ENCODE measurements at places on chromosomes 5 and 9.

DNA sequence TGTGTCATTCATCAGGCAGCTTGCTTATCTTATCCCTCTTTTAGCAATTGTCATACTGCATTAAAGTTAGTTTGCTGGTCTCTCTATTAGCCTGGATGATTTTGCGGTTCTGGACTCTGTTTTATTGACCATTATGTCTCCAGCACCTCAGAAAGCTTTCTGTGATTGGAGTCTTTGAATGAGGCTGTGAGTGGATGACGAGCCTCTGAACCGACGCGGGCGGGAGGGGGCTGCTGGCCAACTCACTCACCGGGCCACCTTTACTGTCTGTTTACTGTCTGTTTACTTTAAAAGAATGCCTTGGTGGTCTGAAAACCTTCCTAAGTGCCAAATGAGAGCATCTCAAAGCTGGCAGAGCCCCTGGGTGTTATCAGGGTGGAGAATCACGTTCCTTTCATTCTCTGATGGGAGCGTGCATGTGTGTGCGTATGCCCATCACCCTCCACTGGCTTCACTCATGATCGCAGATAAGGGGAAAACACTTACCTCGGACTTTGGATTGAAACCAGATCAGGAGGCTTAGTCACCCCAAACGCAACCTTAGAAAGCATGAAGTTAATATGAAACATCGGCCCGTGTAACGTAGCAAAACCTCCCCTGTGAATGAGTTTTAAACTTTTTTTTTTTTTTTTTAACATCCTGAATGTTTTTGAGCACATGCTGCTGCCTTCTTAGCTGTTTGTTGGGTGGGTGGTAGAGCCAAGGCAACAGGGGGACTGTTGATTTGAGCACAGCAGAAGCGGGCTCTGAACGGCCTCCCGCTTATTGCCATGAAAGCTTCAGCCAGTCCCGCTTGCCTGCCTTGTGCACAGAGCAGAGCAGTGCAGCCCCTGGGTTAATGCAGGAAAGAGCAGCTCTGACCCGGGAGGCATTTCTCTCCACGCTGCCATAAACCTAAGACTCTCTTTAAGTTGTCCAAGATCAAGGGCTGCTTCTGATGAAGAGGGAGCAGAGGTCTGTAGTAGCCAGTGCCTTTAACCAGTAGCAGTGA is 173.6 kb downstream of the GADD45G start:
- no peaks in the 10 kb centered on the region for H3K36me3 ChIP-seq
- no peak for DNase-seq
- H3K27ac ChIP-seq: peak overlapping the region; percentile 18
- H3K4me3 ChIP-seq: peak overlapping the region; percentile 43
- peaks cover 24% of the 10 kb centered on the region for H3K4me1 ChIP-seq

GRCh38 chr5:15700373-15700772 is 200.4 kb downstream of the FBXL7 start:
- no peak overlapping the region for H3K4me3 ChIP-seq
- peaks cover 57% of the 10 kb centered on the region for H3K4me1 ChIP-seq
- no peak for DNase-seq
- peaks cover 2% of the 10 kb centered on the region for H3K36me3 ChIP-seq
- H3K27me3 ChIP-seq: no peaks in the 10 kb centered on the region
- H3K27ac ChIP-seq: peak overlapping the region; percentile 44

GRCh38 chr9:27763831-27764230 is 190.6 kb upstream of the C9orf72 start:
- no peaks in the 10 kb centered on the region for H3K27me3 ChIP-seq
- no peaks in the 10 kb centered on the region for H3K36me3 ChIP-seq
- DNase-seq: no peak

DNA sequence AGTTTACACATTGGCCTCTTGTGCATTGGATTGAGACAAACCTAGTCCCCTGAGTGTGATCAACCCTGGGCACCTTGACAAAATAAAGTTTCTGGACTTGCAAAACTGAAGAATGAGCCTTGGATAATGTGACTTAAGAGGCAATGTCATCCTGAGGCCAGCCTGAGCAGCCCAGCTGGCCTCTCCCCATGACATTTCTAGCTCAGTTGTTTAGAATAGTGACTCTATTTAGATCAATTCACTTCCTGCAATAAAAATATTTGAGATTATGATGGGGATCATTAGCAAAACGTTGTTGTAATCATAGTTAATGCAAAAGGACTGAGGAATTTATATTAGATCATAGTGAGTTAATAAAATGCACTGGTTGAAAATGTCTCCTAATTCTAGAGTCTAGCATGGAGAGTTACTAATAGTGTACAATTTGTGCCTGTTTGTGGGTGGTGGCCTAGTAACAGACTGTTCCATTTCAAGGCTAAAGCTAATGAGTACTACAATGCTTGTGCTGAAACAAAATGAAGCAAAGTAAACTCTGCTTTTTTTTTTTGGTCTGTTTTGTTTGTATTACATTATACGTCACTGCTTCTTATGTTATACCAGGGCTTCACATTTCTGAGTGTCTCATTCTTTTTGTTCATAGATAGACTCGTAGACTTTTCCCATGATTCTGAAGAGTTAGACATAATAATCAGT is 10.9 kb upstream of the RHOBTB3 start:
- peaks cover 48% of the 10 kb centered on the region for H3K4me1 ChIP-seq
- no peaks in the 10 kb centered on the region for H3K27me3 ChIP-seq
- H3K36me3 ChIP-seq: peaks cover 4% of the 10 kb centered on the region
- DNase-seq: no peak
- H3K27ac ChIP-seq: peak overlapping the region; percentile 40

DNA sequence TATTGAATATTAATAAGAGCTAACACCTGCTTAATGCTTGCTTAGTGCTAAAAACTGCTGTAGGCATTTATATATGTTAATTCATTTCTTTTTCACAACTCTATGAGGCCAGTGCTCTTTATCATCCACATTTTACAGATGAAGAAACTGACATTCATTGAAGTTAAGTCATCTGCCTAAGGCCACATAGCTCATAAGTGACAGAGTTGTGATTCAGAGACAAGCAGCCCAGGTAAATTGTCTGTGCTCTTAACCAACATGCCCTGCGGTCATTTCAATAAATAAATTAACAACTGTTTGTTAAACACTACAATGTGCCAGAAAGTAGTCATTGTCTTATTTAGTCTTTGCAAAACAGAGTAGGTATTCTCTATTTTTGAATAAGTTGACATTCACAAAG is 1354.4 kb upstream of the C9orf72 start:
- H3K27me3 ChIP-seq: peaks cover 2% of the 10 kb centered on the region
- no peaks in the 10 kb centered on the region for H3K36me3 ChIP-seq
- H3K27ac ChIP-seq: no peak overlapping the region
- no peak overlapping the region for H3K4me3 ChIP-seq

DNA sequence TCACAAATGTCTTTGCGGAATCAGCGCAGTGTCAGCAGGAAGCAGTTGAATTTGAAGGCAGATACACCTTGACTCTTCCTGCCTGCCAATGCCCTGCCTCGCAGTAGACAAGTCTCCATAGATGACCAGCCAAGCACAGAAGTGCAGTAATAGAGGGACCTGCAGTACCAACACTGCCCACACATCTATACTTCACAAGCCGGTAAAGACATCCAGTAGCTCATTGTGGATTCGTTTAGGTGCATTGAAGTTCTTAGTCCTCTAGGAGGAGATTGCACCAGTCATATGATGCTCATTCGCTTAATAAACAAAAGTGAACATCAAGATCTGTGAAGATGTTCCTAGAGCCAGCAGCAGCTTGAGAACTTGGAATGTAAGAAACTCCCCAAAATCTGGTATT is 7.1 kb upstream of the IFNA2 start:
- H3K4me3 ChIP-seq: no peak overlapping the region
- no peak for DNase-seq
- no peaks in the 10 kb centered on the region for H3K36me3 ChIP-seq
- peaks cover 4% of the 10 kb centered on the region for H3K4me1 ChIP-seq
- H3K27me3 ChIP-seq: peaks cover 2% of the 10 kb centered on the region

GRCh38 chr5:178234750-178235587 is 2.4 kb upstream of the PHYKPL start:
- H3K27ac ChIP-seq: peak overlapping the region; percentile 61
- H3K36me3 ChIP-seq: peaks cover 2% of the 10 kb centered on the region
- peak; percentile 85 for DNase-seq
- H3K4me1 ChIP-seq: peaks cover 26% of the 10 kb centered on the region
- no peaks in the 10 kb centered on the region for H3K27me3 ChIP-seq

DNA sequence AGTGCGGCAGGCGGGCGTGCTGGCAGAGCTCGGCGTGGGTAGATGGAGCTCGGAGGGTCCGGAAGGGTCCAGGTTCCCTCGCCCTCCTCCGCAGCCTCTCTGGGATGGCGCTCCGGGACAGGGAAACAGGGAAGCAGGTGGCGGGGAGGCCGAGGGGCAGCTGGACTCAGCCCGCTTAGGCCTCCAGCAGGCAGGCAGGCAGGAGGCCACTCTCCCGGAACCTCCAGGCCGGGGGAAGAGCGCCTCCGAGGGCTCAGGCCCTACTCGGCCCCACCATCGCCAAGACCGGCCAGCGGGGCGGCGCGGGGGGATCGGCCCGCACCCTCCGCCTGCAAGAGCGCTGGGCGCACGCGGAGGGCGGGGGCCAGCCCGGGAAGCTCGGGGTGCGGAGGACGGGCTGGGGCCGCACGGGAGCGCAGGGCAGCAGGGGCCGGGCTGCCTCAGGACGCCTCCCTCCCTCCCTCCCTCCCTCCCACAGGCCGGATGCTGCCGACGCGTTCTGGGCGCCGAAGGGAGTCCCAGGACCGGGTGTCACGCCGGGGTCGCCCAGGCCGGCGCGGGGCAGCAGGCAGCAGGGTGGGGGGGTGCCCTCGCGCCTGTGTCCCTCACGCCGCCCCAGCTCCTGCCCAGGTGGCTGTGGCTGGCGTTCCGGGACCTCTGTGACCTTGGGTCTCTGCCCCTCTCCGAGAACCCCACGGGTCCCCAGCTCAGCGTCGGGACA is 977 bp downstream of the MGAT4B start:
- peaks cover 29% of the 10 kb centered on the region for H3K4me1 ChIP-seq
- peak overlapping the region; percentile 88 for H3K27ac ChIP-seq
- DNase-seq: no peak
- peaks cover 4% of the 10 kb centered on the region for H3K36me3 ChIP-seq

GRCh38 chr5:112306956-112307355 is 112.1 kb downstream of the EPB41L4A start:
- H3K36me3 ChIP-seq: peaks cover 7% of the 10 kb centered on the region
- H3K27me3 ChIP-seq: no peaks in the 10 kb centered on the region
- no peak for DNase-seq

- no peaks in the 10 kb centered on the region for H3K27me3 ChIP-seq
- no peaks in the 10 kb centered on the region for H3K36me3 ChIP-seq
- peaks cover 43% of the 10 kb centered on the region for H3K4me1 ChIP-seq
Measured at GRCh38 chr5:111857623-111858022, 100.6 kb upstream of the NREP start.

- H3K4me3 ChIP-seq: peak overlapping the region; percentile 81
- H3K27ac ChIP-seq: peak overlapping the region; percentile 94
- peaks cover 2% of the 10 kb centered on the region for H3K27me3 ChIP-seq
- peak; percentile 65 for DNase-seq
Measured at GRCh38 chr5:6712142-6712576, 1.1 kb upstream of the TENT4A start.

GRCh38 chr5:139684881-139685749 is 37.0 kb downstream of the CXXC5 start:
- H3K27ac ChIP-seq: no peak overlapping the region
- peaks cover 8% of the 10 kb centered on the region for H3K36me3 ChIP-seq
- DNase-seq: no peak

- peak overlapping the region; percentile 96 for H3K4me3 ChIP-seq
- no peak for DNase-seq
- H3K27ac ChIP-seq: peak overlapping the region; percentile 99
Measured at GRCh38 chr5:139342423-139342723, 719 bp downstream of the PAIP2 start.

DNA sequence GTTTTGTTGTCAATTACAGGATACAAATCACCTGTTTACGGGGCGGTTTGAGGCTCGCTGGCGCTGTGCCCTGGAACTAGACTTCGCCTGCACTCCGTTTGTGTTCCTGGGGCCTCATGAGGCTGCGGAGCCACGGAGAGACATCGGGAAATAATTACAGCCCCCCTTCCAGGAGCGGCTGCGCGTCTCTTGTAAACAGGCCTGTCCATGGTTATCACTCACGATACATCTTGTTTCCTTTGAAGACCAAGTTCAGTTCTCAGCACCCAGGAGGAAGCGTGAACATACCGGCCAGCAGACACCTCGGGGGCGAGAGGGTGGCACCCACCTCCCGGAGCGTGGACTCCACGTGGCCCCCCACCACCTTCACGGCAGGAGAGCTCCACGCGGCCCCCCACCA is 297.1 kb upstream of the IRX4 start:
- peaks cover 11% of the 10 kb centered on the region for H3K4me1 ChIP-seq
- DNase-seq: no peak
- no peak overlapping the region for H3K4me3 ChIP-seq
- no peak overlapping the region for H3K27ac ChIP-seq
